CD4-positive, alpha-beta T cell treated with Interferon gamma for 1 hour (primary cell): ENCODE measurements at places on chromosomes 1 and 21.

GRCh38 chr1:246786606-246787238, 62.5 kb downstream of the SCCPDH start:
- no peak for DNase-seq

DNA sequence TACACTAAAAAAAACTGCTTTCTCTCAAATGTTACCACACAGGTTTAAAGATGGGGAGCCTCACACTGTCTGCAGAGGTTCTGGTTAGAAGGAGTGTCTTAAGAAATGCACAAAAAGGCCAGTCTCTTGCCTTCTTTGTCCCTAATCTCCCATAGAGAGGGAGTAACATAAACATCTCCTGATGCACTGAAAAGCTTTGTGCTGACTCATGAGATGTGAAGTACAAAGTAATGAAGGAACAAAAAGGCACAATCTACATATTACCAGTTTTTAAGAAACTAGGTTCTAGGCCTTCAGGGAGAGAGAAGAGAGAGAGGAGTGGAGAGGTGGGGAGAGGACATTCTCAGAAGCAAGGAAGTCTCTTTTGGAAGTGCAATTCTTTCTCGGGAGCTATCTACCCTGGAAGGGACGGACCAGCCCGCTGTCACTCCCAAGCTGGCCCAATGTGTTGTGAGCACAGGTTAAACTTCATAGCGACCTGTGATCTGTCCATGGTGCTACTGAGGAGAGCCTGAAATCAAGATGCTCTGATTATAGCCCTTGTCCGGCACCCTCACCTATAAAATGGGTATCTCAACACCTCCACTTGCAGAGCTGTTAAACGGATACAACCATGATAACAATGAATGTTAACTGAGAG, 458.1 kb downstream of the DISC1 start:
- DNase-seq, result no peak

DNA sequence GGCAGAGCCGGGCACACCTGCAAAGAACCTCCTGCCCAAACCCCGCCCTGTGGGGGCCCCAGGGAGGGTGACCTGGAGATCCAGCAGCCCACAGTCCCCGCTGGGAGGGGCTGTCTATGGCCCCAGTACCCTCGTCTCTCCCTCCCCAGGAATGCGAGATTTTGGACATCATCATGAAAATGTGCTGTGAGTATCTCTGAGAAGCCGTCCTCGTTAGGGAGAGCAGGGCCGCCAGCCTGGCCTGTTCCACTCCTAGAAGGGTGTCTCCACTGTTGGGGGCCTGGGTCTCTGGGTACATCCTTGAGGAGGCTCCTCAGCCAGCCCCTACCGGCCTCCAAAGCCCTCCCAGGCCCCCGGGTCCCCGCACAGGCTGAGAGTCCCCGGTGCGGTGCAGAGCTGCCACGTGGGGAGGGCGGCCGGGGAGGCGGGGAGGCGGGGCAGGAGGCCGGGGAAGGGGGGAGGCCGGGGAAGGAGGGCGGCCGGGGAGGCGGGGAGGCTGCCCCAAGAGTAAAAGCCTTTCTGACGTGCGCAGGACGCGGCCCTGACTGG, 18.7 kb downstream of the COL6A1 start:
- DNase-seq, result no peak

- DNase-seq, result no peak
Observed at GRCh38 chr1:84573481-84573966, 716 bp downstream of the CTBS start.

DNA sequence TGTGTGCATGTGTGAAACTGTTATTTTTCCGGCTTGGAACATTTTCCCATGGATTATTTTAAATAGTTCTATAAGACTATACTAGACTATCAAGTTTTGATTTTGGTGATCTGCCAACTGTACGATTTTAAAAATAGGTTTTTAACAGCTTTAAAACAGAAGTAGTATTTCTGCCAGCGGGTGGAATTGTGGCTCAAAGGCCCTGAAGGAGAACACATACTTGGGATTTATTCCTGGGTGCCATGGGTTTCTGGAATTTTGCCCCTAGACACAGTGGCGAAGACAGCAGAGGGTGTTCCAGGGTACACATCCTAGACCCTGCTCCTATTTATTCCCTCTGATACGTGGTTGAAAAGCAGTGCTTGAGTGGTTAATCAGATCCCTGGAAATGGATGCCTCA, 81.7 kb upstream of the IPO9 start:
- DNase-seq, result no peak

DNA sequence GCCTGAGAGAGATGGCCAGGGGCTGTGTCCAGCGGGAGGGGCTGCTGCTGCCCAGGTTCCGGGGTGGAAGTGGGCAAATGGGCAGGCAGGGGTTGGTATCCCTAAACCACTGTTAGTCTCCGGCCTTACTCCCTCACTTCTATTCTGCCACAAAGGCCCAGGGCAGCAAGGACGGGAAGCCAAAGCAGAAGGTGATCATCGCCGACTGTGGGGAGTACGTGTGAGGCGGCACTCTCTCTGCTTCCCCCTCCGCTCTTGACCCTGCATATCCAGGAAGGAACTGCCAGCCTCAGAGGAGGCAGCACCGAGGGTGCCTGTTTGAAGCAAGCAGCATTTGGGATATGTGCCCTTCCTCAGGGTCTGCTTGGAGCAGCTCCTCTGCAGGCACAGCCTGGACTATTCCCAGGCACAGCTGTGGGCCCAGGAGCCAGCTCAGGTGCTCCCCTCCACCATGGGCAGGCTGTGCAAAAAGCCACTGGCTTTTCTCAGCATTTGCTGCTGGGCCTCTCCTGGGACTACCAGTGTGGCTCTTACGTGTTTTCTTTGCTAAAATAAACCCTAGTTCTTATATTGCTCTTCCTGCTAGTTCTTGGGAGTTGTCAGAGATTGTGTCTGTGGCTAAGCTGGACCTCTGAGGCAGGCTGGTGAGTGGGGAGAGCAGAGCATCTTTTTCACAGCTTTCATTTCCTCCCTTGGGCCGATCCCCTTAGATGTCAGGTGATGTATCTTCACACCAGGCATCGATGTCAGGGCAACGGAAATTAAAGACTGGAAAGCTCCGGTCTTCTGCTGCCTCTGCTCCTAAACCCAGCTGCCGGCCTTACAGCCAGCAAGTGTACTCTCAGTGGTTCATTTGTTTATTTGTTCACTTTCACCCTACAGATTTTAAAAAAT, 14.7 kb downstream of the PPIE start:
- DNase-seq, result no peak

- no peak for DNase-seq
Observed at GRCh38 chr1:41484402-41485241, at the start of gene EDN2. TSS of gene EDN2 (minus strand) at chr1:41484683. CDS start at chr1:41484601, 82 bp downstream.

GRCh38 chr1:40264354-40264781, 6.3 kb downstream of the ZMPSTE24 start:
- no peak for DNase-seq

DNA sequence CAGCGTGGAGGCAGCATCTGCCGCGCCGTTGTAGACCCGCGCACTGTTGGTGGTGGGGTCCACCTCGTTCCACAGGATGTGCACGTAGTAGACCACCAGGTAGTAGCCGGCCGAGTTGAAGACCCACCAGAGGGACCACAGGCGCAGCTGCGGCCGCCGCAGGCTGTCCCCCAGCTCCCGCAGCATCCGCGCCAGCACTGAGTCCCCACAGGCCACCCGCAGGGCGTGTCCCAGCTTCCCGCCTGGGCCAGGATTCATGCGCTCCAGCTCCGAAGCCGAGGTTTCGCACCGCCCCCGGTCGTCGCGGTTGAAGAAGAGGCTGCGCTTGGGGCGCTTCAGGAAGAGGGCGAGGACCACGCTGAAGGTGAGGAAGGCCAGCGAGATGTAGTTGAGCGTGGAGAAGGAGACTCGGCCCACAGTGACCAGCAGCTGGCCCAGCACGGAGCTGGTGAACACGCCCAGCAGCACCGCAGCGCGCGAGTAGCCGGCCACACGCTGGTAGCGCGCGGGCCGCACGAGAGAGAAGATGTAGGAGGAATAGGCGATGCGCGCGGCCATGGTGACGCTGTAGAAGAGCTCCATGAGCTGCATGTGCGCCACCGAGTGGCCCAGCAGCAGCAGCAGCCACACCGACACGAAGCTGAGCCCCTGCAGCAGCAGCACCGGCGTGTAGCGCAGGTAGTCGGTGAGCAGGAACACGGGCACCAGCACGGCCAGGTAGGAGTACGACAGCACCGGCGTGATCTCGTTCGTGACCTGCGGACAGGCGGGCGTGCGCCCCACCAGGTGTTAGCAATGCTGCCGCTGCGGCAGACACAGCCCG, 10.6 kb downstream of the SLC19A1 start:
- DNase-seq, result no peak

- DNase-seq, result peak; percentile 67
Observed at GRCh38 chr1:15684042-15684461, at the start of gene PLEKHM2. TSS of gene PLEKHM2 (plus strand) at chr1:15684320. CDS start at chr1:15684559, 239 bp downstream.

DNA sequence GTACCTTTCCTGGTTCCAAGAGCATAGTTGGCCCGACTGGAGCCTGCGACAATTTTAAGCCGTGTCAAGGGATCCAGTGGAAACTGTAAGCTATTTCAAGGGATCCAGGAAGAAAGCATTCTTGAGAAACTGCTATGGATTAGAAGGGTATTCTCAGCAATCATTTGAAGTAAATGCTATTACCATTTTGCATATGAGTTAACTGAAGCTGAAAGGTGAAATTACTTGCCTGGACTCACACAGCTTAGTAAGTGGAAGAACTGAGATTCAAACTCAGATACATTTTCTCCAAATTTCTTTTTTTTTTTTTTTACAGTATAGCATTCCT, 589 bp downstream of the ZNF684 start:
- no peak for DNase-seq

- DNase-seq, result no peak
Observed at GRCh38 chr1:204684571-204685235, 835 bp downstream of the LRRN2 start.

GRCh38 chr1:31368611-31369107, 4.2 kb downstream of the FABP3 start:
- DNase-seq, result no peak

- DNase-seq, result no peak
Observed at GRCh38 chr1:181173761-181174447, 85.4 kb downstream of the IER5 start.

- DNase-seq, result no peak
Observed at GRCh38 chr1:8914466-8914865, 31.2 kb upstream of the CA6 start.

GRCh38 chr1:50969611-50970508, at the start of gene CDKN2C:
TSS of gene CDKN2C (plus strand) at chr1:50970245. CDS start at chr1:50970369, 124 bp downstream.
- DNase-seq, result peak; percentile 50
